ENCODE measurements at places on chromosomes 5 and 9.

DNA sequence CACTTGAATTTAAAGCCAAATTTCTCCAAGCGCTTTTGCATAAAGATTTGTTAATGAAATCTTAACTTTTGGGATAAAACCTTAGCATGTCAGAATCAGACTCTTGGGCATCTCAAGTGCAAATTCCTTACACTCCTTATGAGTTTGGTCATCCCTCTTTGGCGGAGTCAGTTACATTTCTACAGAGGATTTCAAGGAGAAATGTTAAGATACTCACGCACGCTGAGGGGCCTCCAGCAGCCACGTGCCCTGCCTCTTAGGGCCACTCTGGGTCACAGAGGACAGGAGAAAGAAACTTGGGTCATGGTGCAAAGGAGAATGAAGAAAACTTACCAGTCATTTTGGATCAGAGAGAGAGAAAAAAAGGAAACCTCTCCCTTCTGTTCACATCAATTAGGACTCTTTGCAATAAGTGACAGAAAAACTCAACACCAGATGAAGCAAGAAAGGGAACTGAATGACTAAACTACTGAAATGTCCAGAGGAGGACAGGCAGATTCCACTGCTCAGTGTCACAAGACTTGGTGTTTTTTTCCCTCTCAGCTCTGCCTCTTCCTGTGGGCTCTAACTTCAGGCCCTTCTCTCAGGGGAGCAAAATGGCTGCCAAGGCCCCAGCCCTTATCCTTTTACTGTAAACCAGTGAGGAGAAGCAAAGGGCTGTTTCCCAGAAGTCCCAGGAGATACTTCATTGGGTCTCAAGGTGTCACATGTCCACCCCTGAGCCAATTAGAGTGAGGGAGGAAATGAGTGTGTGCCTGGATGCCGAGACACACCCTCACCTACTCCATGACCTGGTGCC, 63.3 kb upstream of the NFIL3 start:
- no peak for DNase-seq

DNA sequence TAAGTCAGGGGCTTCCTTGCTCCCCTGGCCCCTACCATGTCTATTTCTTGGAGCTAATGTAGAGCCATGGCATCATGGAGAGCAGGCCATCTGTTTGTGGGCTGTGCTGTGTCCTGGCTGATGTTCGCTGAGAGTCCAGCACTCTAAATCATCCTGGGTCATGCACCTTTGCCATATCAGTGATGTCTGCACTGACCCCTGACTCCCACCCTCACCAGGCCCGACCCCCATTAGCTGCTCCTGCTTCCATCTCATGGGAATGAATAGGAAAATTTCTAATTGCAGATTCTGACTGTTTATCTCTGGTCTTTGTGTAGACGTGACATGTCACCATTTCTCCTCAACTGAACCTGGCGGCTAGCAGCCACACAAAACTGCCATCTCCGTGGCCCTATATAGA, 236.9 kb downstream of the NSG2 start:
- no peak for DNase-seq

GRCh38 chr9:136697821-136698526, 10.7 kb upstream of the AGPAT2 start:
- DNase-seq = no peak

GRCh38 chr5:40030661-40031060, 605.9 kb upstream of the DAB2 start:
- DNase-seq = no peak

DNA sequence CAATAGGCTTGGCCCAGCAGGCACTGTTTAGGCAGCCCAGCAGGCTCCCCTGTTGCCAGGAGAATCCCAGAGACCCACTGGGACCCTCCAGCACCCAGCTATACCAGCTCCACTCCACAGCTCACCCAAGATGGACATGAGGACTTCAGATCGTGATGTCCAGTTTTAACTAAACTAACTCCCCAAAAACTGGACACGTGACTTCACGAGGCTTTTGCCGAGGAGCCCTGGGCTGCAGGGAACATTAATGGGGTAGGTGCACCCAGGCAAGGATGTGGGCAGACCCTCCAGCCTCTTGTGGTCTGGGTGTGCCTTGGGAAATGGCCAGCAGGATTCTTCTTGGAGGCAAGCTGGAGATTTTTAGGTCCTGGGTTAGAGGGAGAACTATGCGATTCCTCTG, 8.9 kb upstream of the NKD2 start:
- DNase-seq = no peak

DNA sequence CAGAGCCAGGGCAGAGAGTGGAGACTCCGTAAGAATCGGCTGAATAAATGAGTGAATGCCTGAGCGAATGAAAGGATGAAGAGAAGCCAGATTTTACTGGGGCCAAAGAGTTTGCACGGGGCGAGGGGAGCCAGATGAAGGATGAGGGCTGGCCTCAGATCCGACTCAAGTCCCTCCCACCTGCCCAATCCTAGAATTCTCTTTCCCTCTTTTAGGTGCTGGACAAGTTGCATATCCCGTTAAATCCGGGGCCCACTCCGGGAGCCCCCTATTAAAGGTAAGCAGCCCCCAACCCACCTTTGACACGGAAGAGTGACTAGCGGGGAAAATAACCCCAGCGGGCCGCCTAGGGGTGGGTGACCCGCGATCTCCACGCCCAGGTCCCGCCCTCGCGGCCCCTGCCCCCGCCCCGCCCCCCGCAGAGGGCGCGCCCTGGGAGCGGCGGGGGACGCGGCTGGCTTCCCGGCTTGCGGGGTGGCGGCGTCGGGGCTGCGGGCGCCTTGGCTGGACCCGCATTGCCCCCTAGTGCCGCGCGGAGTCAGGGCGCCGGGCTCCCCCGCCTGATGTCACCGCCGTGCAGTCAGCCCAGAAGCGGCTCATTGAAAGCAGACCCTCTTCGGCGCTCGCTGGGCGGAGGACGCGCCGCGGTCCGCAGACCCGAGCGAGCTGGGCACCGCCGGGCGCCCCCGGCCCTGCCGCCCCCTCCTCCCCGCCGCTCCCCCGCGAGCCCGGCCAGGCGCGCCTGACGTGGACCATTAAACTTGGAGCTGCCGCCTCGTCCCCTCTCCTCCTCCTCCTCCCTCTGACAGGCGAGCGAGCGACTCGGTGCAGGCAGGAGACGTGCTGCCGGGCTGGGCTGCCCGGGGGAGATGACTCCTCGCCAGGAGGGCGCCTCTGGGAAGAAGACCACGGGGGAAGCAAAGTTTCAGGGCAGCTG, at the start of gene ADRA1B:
ADRA1B (plus strand) TSS at position 579 of the 937 bp plus-strand sequence. CDS start 424 bp downstream, outside the sequence.
- peak; percentile 20 for DNase-seq

GRCh38 chr5:41368158-41368557, 142.2 kb downstream of the PLCXD3 start:
- DNase-seq = no peak

DNA sequence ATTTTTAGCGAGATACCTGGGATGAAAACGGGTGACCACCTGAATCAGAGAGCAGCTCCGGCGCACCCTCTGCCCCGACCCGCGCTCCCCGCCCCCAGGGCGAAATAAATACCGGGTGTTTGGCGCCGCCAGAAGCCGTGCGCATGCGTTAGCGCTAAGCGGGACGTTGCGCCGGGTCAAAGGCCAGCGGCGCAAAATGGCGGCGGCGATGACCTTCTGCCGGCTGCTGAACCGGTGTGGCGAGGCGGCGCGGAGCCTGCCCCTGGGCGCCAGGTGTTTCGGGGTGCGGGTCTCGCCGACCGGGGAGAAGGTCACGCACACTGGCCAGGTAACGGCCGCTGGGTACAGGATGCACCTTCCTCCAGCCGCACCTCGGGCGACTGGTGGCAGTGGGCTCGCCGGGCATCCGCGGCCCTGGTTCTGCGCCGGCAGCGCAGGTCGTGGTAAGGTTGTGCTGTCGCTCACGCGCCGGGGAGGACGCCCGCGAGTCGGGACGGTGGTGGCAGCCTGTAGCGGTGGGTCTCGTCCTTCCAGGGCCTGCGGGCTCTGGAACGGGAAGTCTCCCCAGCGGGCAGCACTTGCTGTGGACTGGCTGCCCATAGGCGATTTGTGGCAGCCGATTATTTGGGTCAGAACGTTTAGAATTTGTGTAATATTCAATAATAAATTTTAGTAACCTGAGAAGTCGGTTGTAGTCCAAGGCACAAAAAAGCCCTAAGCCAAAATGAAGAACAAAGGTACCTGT, at the start of gene NDUFS6:
NDUFS6 (plus strand) TSS at position 186 of the 745 bp plus-strand sequence; CDS start at position 197, 11 bp downstream.
- DNase-seq = peak; percentile 62
